Hypothalamus (tissue), 51 donors: ENCODE measurements at places on chromosomes 7 and 10.

DNA sequence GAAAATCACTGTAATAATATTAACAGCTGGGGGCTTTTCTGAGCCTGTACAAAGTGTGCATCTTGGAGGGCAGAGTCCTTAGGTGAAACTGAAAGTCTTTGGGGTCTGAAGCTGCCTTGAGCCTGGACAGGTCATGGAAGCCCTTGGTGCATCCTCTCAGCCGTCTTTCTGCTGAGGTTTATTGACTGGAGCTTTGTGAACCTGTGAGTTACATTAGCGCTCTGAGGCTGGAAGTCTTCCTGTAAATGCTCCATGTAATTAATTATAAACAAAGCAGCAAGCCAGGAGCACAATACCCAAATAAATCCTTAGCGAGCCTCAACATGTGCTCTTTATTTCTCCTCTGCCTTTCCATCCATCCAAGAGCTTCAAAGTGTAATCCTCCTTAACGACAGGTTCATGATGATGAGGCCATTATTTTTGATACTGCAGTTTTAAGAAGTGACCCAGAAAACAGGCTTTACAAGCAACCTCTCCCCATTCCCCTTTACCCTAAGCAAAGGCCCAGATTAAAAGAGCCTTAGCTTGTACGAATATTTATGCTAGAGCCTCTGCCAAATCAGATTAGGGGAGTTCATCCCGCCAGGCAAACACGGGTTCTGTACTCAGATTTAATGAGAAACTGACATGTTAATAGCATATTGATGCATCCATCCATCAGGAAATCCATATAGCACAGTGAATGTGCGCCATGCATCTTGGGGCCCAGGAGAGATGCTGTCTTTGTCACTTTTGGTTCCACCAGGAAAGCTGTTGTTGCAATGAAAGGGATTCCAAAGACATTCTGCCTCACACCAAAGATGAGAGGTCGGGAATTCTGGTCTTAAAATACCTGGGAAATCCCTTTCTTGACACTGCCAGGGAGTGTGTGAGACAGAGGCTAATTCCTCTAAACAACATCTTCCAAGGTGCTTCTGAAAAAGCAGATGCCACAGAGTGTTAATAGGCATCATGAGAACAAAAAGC is 118.1 kb downstream of the ANLN start:
- DNase-seq: no peak

- no peak for DNase-seq
Measured at GRCh38 chr10:100531761-100532160, 2.1 kb upstream of the NDUFB8 start.

GRCh38 chr10:116926426-116926825 is 77.1 kb downstream of the ENO4 start:
- no peak for DNase-seq

- DNase-seq: no peak
Measured at GRCh38 chr10:80454513-80455460, 677 bp downstream of the TSPAN14 start.

GRCh38 chr7:43117861-43118260 is 5.4 kb downstream of the HECW1 start:
- DNase-seq: no peak

DNA sequence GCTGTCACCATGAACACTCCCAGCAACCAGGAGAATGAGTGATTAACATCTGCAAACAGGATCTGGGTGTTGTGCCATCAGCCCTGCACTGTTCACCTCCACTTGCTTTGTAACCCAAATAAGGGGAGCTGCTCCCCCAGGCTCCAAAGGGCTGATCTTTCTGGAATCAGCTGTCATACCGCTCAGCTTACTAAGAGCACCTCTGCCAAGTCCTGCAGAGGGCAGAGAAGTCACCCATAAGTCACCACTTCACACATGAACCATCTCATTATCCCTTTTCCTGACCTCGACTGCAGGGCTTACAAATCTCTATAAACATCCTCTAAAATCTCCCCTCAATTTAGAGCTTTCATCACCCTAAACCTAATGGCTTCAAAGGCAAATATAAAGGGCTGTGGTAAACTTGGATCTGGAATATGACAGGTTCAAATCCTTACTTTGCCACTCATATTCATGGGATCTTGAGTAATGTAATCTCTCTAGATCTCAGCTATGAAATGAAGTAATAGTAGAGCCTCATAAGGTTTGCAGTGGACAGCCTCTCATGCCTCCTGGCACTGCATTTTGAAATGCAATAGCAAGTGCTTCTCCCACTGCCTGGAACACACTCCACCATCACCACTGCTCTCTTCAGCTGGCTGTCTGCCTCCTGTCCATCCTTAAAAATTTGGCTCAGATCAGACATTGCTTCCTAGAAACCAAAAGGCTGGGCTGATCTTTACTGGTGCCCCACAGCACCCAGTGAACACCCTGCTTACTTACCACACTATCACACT is 38.8 kb downstream of the ERLIN1 start:
- DNase-seq: no peak

DNA sequence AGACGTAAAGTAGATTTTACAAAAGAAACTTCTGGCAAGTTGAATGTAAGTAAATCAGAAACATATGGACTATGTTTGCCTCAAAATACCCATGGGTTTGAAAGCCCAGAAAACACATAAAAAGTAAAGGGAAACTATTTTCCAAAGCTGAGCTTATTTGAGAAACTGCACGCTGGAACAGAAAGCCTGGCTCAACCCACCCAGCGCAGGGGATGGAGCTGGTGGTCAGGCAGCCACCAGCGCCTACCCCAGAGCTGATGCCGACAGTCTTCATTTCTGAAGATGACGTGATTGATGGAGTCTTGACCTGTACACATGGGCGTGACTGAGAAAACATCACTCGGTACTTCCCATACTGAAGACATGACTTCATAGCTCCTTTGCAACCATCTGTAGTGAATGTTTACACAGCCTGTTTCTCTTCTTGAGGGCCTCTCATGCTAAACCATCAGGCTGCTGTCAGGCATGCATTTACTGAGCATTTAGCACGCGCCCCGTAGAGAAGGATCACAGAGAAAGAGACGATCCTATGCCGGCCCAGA is 232.6 kb upstream of the AUTS2 start:
- DNase-seq: no peak

DNA sequence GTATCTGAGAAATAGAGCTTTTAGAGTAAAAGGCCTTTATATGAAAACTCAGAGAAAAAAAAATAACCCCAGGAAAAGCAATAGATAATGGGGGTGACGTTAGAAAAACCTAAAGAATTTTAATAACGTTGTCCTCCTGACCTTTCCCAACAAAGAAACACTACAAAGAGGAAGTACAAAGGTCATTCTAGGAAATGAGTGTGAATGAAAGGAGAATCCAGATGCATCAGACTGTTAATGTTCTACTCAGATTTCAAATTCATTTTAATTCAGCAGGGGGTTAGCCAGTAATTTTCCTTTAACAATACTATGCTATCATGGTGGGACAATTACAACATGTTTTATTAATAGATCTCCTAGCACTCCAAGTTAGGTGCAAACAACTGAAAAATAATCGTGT is 73.8 kb upstream of the CDK1 start:
- DNase-seq: no peak

DNA sequence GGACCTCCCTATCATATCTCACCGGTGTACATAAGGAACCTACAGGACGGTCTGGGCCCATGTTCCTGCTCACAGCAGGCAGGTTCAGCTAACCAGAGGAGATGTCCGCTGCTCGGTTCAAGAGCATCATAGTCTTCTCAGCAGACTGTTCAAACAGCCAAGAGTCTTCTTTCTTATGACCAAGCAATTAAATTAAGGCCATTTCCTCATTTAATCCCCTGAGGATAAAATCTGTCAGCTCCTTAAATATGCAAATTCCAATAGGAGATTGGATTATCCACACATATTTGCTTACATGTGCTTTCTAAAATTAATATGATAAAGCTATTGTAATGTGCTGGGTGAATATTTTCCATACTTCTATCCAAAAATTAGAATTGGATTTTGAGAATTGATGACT is 59.7 kb downstream of the LMBR1 start:
- no peak for DNase-seq

- DNase-seq: no peak
Measured at GRCh38 chr7:24456526-24457218, 116.6 kb upstream of the PALS2 start.

DNA sequence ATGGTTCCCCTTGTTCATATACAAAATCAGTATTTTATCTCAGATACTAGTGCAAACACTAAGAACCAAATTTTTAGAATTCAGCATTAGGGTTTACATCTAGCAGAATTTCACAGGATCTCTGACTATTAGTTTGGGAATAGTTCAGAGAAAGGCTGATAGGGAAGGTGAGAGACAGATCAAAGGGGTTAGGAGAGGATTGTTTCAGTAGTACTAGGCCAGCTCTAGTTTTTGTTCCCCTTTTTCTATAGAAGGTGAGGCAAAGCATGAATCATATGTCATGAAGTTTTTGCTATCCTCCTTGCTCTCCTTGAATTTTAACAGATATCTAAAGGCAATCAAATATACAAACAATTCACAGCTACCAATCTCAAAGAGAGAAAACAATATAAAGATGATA is 26.1 kb upstream of the CTNNA3 start:
- no peak for DNase-seq

- DNase-seq: no peak
Measured at GRCh38 chr7:46292741-46293140, 371.7 kb upstream of the IGFBP3 start.

GRCh38 chr10:113133497-113134115 is 183.6 kb downstream of the TCF7L2 start:
- no peak for DNase-seq

DNA sequence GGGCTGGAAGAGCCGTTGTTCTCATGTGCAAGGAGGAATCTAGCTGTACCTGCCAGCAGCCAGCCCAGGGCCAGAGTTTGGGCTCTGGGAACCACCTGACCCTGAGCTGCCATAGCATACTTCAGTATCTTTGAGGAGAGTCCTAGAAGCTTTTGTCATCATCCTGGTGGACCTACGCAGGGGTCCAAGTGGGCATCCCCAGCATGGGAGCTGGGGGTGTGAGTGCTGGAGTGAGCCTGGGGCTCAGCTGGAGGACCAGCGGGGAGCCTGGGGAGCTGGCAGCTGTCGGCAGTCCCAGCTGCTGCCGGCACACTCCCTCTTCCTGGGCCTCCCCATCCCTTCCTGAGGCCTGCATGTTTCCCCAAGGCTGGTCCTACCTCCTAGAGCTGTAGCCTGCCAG is 32.5 kb downstream of the C10orf105 start:
- DNase-seq: no peak

- no peak for DNase-seq
Measured at GRCh38 chr7:1351881-1352625, 107.2 kb downstream of the MICALL2 start.

- DNase-seq: no peak
Measured at GRCh38 chr7:2259480-2259879, 17.5 kb downstream of the NUDT1 start.

- DNase-seq: no peak
Measured at GRCh38 chr10:89399956-89400355, 7.5 kb downstream of the IFIT1 start.

- DNase-seq: no peak
Measured at GRCh38 chr10:131567279-131568162, 256.0 kb upstream of the TCERG1L start.

DNA sequence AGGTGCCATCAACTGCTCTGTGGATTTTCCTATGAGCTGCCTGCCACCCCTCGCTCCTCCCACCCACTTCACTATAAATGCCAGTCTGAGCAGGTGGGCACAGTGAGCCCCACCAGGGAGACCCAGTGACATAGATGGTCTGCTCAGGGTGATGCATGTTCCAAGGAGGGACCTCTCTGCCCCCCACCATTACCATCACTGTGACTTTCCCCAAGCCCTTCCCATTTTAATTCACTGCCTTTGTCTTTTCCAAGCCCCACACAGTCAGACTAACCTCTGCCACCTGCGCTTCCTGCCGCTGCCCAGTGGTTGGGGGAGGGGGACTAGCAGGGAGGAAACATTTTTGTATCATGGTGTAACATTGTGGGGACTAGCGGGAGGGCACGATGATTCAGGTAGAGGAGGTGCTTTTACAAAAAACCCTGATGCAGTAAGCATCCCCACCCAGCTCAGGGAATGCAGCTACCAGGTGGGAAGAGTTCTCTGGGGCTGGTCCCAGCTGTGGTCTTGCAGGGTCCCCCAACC is 24.6 kb downstream of the PRSS2 start:
- DNase-seq: no peak

GRCh38 chr7:18756378-18757050 is 261.0 kb downstream of the HDAC9 start:
- no peak for DNase-seq

GRCh38 chr10:70362328-70362727 is 20.1 kb downstream of the LRRC20 start:
- DNase-seq: no peak

- DNase-seq: no peak
Measured at GRCh38 chr10:78861529-78862327, 207.0 kb upstream of the ZMIZ1 start.

- DNase-seq: no peak
Measured at GRCh38 chr10:70843333-70843732, 27.6 kb downstream of the SGPL1 start.

GRCh38 chr10:35306852-35307251 is 29.5 kb upstream of the CCNY start:
- no peak for DNase-seq

DNA sequence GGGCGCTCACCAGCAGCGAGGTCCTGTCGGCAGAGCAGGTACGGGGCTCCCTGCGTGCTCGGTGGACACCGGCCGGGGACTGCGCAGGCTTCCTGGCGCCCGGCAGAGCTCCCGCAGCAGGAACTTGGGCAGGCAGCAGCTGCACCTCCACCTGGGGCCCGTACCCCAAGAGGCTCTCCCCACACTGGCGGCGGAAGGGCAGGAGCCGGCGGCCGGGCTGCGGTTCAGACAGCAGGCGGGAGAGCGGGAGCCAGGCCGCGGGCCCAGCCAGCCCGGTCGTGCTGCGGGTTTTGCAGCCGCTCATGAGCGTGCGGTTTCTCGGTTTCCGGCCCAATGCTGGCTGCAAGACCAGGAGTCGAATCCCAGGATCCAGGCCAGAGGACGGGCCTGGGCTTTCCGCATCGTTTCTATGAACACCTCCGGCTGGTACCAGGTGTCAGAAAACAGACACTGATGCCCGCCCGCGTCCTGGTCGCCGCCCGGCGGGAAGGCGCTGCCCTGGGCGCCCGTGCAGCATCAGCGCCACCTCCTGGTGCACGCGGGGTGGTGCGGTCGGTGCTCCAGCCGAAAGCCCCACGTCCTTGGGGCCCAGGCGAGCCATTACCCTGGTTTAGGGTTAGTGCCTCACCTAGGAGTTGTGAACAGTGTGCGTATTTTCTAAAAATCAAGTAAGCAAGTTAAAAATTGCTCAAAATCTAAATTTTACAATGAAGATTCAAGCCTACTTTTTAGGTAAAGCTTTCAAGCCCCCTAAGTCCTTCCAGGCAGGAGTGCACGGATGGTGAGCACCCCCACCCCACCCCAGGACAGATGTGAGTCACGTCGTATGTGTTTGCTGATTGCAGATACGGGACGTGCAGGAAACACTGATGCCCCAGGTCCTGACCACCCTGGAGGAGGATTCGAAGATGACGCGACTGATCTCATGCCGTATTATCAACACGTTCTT is 47.4 kb upstream of the PRKAR1B start:
- no peak for DNase-seq

GRCh38 chr10:86520871-86521677 is 518 bp downstream of the WAPL start:
- no peak for DNase-seq

- no peak for DNase-seq
Measured at GRCh38 chr7:108436906-108437305, 19.3 kb downstream of the NRCAM start.

GRCh38 chr10:7928536-7928935 is 110.2 kb downstream of the TAF3 start:
- no peak for DNase-seq
